ENCODE measurements at places on chromosomes 5 and 9.

GRCh38 chr5:16539169-16539666 is 73.6 kb upstream of the ZNF622 start:
- peaks cover 6% of the 10 kb centered on the region for H3K4me1 ChIP-seq
- no peak overlapping the region for H3K4me3 ChIP-seq
- no peaks in the 10 kb centered on the region for H3K36me3 ChIP-seq
- H3K27ac ChIP-seq, result no peak overlapping the region
- H3K27me3 ChIP-seq, result peaks cover 3% of the 10 kb centered on the region
- DNase-seq, result no peak

- H3K27me3 ChIP-seq, result peaks cover 15% of the 10 kb centered on the region
- DNase-seq, result no peak
- H3K4me3 ChIP-seq, result peak overlapping the region; percentile 91
- peaks cover 2% of the 10 kb centered on the region for H3K36me3 ChIP-seq
Measured at GRCh38 chr5:102753889-102754766, 977 bp upstream of the PAM start.

DNA sequence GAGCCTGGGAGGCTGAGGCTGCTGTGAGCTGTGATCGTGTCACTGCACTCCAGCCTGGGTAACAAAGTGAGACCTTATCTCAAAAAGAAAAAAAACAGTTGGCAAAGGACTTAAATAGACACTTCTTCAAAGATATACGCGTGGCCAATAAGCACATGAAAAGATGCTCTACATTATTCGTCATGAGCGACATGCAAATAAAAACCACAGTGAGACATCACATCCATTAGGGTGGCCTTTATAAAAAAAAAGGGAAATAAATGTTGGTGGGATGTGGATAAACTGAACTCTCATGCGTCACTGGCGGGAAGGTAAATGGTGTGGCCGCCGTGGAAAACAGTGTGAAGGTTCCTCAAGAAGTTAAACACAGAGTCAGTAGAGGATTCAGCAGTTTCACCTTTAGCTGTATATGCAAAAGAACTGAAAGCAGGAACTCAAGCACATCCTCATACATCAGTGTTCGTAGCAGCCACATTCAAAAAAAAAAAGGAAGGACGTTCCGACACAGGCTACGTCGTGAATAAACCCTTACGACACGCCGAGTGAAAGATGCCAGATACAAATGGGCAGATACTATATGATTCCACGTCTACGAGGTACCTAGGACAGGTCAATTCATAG is 24.5 kb upstream of the NRARP start:
- peaks cover 10% of the 10 kb centered on the region for H3K27me3 ChIP-seq
- H3K27ac ChIP-seq, result peak overlapping the region; percentile 89
- H3K4me3 ChIP-seq, result peak overlapping the region; percentile 84

GRCh38 chr5:158715592-158715991 is 384.1 kb downstream of the EBF1 start:
- H3K4me1 ChIP-seq, result peaks cover 18% of the 10 kb centered on the region
- peaks cover 88% of the 10 kb centered on the region for H3K36me3 ChIP-seq
- no peak overlapping the region for H3K27ac ChIP-seq
- DNase-seq, result no peak
- no peaks in the 10 kb centered on the region for H3K27me3 ChIP-seq

Measured in activated B cell treated with CpG ODN at 0.5 μM for 24 hours (primary cell).